ENCODE measurements at places on chromosomes 2 and 18.

DNA sequence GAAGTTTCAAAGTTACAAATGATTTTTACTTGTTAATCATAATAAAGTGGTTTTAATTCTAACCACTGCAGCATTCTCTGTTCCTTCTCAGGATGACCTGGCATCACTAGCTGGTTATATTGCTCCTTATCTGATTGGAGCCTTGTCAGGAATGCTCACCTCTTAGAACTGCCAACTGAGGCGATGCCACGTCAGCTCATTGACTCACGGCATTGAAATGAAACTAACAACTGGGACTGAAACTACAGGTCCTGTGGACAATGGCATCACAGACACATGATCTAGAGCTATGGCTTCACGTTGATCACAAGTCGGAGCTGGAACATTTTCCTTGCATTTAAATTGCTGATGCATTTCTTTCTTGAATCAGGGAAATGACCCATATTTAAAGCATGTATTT is 54.9 kb upstream of the MAP2 start:
- DNase-seq, result no peak

DNA sequence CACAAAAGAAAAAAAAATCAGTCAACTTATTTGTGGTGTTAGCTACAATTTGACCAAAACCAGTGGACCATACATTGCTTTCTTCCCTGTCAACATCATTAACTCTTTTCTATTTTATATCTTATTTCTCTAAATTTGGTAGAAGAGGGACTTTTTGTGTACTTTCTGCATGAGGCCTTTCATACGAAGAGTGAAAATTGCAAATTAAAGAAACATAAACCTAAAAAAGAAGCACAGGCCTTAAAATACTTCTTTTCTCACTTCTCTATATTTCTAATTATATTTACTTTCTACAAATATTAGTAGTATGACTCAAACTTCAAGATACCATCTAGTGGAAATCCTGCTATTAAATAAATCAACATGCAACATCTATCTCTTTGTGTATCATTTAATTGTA is 1073.4 kb upstream of the ZEB2 start:
- DNase-seq, result peak; percentile 35

DNA sequence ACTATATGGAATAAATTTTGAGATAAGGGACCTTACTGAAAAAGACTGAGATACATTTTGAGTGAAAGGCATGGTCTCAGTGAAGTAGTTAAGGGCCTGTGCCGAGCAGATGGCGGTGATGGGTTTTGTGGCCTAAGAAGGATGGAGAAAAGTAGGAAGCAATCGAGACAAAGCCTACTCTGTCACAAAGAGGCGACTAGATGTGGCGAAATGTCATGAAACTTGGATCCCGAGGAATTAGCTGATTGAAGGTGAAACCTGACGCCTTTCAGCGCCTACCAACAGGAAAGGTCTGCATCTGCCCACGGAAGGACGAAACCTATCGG is 558 bp upstream of the CEP192 start:
- DNase-seq, result no peak

DNA sequence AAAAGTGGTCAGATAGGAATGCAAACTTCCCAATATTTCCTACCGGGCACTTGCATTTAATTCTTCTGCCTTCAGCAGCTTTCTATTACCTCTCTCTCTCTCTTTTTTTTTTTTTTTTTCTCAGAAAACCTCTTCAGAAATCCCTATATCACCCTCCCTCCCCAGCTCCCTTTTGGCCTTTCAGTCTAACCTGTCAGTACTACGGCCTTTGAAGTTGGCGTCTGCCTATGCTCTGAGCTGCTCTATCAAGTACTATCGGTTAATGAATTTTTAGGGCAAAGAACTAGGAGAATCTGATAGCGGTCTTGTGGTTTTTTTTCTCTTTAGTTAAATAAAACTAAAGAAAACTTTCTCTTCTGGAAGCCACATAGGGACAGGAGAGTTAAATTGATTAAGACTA is 122.4 kb upstream of the MAPRE2 start:
- no peak for DNase-seq

GRCh38 chr2:152055366-152056108 is 43.3 kb downstream of the CACNB4 start:
- DNase-seq, result no peak

DNA sequence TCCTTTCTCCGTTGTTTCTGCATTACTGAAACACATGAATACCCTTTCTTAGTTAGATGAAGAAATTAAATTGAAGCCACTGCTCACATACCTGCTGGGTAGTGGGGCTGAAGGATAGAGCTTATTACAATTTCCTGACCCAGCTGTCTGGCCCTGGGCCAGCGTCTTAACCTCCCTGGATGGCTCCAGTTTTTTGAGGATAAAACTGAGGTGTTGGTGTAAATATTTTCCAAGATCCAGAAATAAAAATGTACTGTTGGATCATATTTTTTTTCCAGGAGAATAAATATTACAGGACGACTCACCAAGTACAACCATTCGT is 3.5 kb downstream of the RNF144A start:
- no peak for DNase-seq

DNA sequence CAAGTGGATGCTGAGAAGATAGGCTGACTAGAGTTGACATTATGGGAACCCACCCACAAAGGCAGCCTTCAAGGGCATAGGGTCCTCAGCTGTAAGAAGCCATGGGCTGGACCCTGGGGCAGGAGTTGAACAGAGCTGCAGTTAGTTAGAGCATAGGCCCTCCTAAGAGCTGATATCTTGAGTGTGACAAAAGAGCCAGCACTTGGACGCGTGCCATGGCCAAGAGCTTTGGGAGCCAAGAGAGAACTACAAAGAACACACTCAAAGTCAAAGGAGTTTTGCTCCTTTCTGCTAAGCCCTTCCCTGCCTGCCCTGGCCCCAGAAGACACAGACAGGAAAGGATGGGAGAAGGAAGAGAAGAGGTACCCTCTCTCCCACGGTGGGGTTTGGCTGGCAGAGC is 29.9 kb upstream of the AGAP1 start:
- DNase-seq, result no peak

- peak; percentile 3 for DNase-seq
Observed at GRCh38 chr2:148201075-148202004, 180.4 kb downstream of the MBD5 start.

GRCh38 chr2:215793747-215794595 is 219.4 kb downstream of the MREG start:
- no peak for DNase-seq

GRCh38 chr2:27494944-27495554 is at the start of gene FNDC4:
FNDC4 (minus strand) TSS chr2:27495200; CDS start chr2:27494679, 521 bp downstream.
- DNase-seq, result peak; percentile 25

DNA sequence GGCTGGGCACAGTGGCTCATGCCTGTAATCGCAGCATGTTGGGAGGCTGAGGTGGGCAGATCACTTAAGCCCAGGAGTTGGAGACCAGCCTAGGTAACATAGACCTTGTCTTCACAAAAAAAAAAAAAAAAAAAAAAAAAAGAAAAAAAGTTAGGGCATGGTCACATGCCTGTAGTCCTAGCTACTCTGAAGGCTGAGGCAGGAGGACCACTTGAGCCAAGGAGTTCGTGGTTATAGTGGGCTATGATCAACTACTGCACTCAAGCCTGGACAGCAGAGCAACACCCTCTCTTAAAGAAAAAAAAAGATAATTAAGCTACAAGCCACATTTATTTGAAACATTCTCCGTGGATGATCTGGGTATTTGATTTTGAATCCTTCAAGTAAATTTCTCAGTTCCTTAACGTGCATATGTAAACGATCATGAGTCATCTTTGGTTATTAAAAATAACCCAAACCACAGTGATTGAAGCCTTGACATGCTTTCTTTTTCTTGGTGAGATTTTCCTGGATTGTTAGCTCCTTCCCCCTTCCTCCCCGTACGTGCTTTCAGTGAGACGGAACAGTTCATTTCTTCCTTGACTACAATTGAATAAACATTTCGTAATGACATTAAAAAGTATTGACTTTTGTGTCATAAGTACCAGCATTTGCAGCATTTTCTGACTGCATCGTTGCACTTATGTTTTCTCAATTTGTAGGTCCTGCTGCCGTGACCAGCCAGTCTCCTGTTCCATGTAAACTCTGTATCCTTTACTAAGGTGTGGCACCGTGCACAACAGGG is 20.3 kb downstream of the RMC1 start:
- DNase-seq, result no peak

DNA sequence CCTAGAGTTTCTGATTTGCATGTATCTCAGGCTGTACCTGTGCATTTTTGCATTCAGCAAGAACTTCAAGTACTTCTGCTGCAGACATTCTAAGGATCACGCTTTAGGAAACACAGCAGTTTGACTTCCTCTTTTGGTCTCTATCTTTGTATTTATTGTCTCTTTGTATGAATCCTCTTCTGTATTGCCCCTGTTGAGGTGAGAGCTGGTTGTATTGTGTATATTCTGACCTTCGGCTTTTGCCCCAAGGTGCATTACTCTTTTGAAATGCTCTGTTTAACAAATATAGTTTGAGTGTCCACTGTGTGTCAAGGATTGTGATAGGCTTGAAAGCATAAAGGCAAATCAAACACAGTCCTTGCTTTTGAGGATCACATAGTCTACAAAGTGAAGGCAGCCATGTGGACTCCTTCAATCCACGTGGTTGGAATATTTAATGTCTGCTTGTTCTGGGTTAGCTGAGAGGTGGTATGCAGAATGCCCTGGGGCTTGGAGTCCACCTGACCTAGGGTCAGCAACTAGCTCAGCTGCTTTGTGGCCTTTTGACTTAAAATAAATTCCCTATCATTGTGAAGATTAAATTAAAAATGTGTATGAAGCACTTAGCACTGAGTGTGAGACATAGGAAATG is 108.1 kb downstream of the LYPD6 start:
- DNase-seq, result no peak

DNA sequence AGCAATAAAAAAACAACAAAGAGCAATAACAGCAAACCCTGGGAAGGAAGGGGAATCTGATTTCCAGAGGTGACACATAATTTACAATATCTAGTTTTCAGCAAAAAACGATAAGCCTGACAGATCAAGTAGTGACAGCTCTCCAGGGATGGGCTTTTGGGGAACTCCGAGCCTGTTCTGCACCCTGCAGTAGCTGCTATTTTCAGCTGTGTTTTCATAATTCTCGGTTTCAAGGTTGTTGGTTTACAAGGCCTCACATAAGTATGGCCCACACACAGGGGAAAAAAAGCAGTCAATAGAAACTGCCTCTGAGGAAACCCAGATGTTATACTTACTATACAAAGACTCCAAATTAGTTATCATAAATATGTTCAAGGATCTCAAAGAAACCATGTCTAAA is 67.7 kb upstream of the CTLA4 start:
- DNase-seq, result no peak

- no peak for DNase-seq
Observed at GRCh38 chr18:69097349-69097748, 299.5 kb downstream of the CCDC102B start.

DNA sequence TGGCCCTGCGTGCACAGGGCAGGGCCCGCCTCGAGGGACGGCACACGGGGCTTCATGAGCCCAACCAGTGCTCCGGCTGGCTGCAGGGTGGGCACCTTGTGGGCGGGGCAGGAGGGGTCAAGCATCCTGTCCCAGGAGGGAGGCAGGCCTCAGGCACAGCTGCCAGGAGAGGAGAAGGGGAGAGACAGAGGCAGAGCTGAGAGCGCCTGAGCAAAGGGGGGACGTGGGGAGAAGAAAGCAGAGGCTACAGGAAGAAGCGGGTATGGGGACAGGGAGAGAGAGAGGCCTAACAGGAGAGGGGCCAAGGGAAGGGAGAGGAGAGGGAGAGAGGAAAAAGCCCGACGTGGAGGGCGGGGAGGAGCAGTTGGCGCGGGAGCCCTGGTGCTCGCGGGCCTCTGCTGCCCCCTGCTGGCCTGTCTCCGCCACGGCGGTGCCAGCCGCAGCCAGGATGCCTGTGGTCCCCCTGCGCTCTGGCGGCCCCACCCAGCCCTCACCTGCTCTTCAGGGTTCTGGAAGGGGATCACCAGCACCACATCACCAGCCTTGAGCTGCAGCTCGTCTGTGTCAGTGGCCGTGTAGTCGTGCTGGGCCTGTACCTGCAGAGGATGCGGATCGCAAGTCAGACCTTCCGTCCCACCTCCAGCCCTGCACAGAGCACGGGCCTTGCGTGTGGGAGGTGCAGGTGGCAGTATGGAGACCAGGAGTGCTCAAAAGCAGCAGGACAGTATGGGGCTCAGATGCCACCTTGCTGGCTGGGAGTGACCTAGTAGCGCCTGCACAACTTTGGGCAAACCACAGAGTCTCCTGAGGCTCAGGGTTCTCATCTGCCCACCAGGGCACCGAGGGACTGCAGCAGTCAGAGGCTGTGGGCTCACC is 56.8 kb downstream of the BIN1 start:
- peak; percentile 83 for DNase-seq

DNA sequence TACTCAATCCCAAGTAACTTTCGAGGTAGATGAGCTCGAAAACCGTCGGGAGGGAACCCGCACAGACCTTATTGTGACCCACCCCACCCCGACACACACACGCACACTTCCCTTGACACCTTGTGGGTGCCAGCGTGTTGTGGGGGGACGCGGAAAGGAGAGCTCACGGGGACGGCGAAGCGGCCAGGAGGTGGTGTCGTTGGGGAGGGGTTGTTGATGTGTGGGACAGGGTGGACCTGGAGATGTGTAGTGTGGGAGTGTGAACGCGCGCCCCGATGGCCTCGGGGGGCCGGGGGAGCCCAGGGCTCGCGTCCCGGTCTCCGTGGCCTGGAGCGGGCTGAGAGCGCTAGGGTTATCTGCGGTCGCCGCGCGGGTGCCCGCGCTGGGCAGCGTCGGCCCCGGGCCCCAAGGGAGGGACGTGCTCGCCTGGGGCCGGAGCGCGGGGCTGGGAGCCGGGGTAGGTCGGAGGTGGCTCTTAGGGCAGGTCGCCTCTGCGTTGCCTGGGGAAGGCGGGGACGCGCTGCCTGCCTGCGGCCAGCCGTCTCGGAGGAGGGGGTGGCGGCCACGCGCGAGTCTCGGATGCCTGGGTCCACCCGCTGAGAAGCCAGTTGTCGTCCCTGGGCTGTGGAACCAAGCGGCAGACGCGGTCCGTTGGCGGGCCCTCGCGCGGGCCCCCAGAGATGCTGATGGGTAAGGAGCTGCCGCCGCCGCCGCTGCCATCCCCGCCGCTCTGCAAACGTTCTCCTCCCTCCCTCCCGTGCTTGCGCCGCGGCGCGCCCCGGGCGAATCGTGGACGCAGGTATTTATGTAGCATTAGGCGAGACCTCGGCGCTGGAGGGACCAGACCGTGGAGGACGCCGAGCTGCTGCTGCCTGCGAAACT is 1.6 kb downstream of the KLHL29 start:
- DNase-seq, result peak; percentile 67

- DNase-seq, result no peak
Observed at GRCh38 chr2:36294316-36294721, 61.3 kb upstream of the CRIM1 start.

- DNase-seq, result no peak
Observed at GRCh38 chr2:100909534-100910081, 89.7 kb downstream of the NPAS2 start.
